ENCODE measurements at places on chromosomes 6 and 20.
A peak's percentile ranks its signal among the peaks of the same experiment; 100 is the strongest.

- DNase-seq, result no peak
Observed at GRCh38 chr20:3712279-3712873, at the start of gene SIGLEC1. Gene SIGLEC1, minus strand, starts transcription at chr20:3712600. Its CDS starts 5,472 bp downstream, at chr20:3707128.

GRCh38 chr6:31579119-31579505 is 3.1 kb downstream of the LTB start:
- DNase-seq, result no peak

GRCh38 chr20:64038224-64038564 is 2.2 kb downstream of the C20orf204 start:
- DNase-seq, result no peak

GRCh38 chr6:164996838-164997237 is 312.6 kb downstream of the C6orf118 start:
- DNase-seq, result no peak

DNA sequence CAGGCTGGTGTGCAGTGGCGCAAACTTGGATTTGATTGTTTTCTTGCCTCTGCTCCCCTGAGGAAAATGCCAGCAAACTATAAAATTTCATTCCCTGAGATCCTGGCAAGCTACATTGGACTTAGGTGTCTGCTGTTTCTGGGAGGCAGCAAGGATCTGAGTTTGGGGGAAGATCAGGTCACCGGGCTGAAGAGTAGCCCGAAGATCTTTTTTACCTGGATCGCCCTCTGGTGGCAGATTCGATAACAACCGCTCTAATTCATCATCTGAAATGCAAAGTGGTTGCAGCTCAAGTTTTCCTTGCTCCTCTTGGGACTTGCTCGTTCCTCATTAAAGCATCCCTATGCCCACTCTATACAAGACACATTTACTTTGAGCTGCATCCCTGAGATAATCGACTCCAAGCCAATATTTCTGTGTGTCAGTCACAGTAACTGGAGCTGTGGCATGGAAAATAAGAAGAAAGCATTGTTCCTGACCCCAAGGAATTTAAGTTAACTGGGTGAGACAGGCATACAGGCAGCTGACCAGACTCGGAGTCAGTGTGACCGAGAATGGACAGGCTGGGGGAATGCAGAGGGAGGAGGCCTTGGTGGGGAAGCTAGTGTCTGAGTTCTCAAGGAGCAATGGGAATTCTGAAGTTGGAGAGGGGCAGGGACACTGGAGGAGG is 131.8 kb upstream of the PROKR2 start:
- peak; percentile 56 for DNase-seq

DNA sequence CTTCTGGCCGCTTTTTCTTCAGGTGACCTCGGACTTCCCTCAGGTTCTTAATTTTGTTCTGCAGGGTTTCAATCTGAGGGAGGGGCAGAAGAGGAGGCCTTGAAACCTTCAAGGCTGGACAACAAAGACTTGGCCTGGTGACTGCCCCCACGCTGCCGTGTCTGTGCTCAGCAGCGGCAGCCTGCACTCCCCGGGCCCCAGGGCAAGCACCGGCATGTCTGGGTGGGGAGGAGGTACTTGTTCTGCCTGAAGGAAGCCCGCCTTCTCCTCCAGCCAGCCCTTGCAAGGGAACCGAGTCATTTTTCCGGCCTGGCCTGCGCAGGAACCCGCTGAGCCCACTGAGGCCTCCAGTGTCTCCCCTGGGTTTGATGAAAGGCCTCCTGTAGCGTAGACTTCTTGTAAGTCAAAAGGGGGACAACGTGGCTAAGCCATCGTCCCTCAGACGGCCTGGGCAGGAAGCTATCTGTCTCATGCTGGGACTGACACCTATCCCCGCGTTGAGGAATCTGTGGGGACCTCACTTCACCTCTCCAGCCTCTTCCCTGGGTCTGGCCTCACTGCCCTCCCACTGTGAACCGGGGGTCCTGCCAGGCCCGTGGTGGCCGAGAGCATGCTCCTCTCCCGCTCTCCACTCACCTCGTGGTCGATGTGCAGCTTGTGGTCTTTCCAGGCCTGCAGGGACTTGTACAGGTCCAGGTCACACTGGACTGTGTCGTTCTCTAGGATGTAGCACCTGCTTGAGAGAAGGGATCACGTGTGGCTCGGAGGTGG is 119.9 kb downstream of the SULF2 start:
- DNase-seq, result no peak

DNA sequence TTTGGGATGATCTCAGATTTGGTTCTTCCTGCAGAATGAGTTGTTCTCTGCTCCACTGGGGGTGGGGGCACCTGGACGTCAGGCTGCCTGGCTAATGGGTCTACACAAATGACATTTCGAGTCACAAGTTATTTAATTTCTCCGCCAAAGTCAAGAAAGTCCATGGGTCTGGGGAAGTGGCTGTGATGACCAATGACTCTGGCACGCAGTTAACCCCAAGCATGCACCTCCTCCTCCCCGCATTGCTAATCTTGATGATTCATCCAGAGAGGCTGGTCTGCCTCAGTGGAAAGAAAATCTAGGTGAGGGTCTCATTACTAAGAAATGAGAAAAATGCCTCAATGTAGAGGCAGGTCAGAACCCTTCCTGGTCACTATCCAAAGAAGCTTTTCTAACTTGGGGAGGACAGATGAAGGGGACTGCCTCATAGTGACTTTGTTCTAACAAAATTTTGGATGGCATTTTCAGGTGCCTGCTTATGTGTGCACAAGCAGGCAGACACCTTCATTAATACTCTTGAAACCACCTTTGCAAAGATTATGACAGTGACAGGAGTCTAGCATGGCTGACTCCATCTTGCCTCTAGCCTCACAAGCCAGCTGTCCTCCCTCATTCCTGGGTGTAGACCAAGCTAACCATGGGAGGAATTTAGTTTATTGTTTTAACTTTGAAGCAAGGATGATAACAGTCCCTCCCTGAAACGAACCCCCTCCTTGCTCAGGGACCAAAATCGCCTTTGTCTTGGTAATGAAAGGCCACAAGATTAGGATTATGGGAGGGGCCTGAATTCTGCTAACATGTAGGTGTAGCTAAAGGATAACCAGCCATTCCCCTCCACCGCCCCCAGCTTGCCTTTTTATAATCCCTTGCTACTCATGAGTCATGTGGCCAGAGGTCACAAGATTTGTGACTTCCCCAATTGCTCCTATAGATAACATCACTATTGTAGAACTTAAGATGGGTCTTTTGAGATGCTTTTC is 98.6 kb upstream of the MRPS10 start:
- peak; percentile 56 for DNase-seq

GRCh38 chr6:3151691-3152090 is 5.7 kb downstream of the TUBB2A start:
- no peak for DNase-seq

DNA sequence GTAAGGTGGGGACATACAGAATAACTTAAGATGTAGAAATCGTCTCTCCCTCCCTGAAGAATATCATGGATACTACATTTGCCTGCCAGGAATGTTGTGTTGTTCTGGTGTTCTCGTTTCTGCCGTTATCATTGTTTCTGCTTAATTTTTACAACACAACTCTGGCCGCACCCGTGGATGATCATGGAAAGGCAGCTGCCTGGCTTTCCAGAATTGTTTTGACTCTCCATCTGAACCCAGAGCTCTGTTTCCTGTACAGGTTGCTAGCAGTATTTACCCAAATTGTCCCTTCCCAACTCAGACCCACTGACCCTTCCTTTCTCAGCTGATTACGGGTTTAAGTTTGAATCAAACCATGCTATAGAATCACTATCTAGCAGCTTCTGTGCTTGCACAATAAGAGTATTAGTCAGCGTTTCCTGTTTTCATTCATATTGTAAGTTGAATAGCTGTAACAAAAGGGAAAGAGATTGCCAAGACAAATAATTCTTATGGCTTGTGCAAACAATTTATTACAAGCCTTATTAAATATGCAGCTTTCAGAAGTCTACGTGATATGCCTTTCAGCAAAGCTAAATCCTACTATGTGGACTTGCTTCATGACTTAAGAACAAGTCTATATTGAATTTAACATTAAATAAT is 139.0 kb downstream of the MTHFD1L start:
- DNase-seq, result no peak

GRCh38 chr6:10962673-10963072 is 75.8 kb downstream of the SYCP2L start:
- DNase-seq, result no peak

DNA sequence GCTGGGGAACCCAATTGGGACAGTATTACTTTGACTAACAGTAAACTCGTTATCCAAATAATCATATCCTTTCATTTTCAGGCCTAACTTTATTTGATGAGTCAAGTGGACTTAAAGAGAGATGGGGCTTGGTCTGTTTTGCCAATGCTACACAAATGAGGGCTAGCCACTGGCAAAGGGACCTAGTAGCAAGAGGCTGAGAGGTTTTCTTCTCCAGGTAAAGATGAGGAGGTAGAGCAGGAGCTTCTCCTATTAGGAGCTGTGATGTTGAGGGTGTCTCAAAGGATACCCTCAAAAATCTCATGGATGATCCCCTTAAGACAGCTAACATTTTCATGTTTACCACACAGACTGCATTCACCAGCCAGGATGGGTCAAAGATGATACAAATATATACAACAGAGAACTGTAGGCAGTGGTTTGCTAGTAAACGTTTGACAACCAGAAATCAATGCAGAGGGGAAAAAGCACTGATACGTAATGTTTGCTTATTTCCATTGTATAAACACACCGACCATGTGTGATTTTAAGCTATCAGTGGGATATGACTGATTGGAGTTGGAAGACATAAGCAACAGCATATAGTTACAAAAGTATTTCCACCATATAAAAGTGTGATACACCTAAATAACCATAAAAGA is 153.3 kb downstream of the IBTK start:
- DNase-seq, result no peak

- no peak for DNase-seq
Observed at GRCh38 chr6:120918137-120918536, 416.1 kb downstream of the TBC1D32 start.

DNA sequence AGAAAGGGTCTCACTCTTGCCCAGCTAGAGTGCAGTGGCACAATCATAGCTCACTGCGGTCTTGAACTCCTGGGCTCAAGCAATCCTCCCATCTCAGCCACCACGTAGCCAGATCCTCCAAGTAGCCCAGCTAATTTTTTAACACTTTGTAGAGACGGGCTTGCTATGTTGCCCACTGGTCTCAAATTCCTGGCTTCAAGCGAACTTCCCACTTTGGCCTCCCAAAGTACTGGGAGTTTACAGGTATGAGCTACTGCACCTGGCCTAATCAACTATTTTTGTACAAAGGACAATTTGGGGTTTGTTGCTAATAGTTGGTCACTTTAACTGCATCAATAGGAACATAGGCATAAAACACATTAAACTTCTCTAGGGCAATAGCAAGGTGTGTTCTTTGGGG is 29.9 kb upstream of the SYNCRIP start:
- no peak for DNase-seq

DNA sequence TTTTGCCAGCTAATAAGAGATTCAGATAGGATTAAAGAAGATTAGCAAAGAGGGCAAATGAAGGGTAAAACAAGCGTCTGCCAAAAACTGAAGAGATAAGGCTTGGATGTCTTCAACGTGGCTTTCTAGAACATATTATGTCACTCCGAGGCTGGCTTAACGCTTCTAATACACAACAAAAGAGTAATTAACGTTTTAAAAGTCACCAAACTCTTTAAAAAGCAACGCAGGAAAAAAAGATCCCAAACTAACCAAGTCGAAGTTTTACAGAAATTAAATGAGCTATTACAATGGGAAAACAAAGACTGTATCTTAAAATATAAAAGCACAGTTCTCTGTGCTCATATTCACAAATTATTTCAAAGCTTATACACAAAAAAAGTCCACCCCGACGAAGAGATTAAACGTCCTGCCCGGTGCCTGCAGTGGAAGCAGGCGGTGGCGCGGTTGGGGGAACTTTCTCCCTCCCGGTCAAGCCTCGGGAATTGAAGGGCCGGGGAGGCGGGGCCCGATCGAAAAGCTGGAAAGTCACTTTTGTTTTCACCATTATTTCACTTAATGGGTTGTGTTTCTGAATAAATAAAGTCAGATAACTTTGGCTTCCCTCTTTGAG is 1.2 kb downstream of the MAK start:
- DNase-seq, result no peak

- DNase-seq, result no peak
Observed at GRCh38 chr6:124520514-124520913, 441.7 kb upstream of the RNF217 start.

GRCh38 chr6:150486048-150486447 is 113.6 kb upstream of the PLEKHG1 start:
- DNase-seq, result no peak

DNA sequence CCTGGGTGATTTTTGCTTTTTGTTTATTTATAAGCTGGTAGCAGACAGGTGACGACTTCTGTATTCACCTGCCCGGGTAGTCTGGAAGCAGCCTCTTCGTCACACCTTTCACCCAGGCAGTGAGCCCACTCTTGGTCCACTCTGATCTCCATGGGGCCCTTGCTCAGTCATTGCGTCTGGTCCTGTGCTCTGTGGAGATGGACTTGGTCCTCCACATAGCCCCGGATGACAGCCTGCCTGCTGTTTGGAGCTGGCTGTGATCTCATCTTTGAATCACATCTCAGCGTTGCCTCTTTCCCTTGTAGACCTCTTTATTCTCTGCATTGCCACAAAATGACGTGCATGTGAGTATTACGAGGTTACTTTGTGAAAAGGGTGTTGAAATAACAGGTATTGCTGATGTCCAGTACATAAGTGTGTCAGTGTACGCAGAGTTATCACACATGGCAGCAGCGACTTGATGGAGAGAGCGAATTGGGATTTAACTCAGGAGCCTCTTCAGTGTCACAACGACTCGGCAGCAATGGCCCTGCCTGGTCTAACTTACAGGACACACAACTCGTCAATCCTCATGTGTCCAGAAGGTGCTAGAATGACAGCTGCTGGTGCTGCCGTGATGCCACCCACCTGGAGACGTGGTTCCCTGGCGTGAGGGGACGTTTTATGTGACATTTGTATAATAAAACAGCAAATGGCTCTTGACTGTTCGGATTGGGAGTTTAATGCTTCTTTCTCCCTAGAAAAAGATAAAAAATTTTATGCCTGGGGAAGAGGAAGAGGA is 24.2 kb upstream of the FRMD1 start:
- DNase-seq, result no peak

GRCh38 chr20:54624706-54625390 is 149.5 kb downstream of the DOK5 start:
- no peak for DNase-seq

- DNase-seq, result no peak
Observed at GRCh38 chr20:20791664-20792568, 79.5 kb upstream of the RALGAPA2 start.

- DNase-seq, result no peak
Observed at GRCh38 chr6:87408721-87409155, 966 bp downstream of the CFAP206 start.
